Neural cell (in vitro differentiated cells): ENCODE measurements at places on chromosomes 2 and 18. TPM values are rescaled to one million over a fixed set of nuclear protein-coding genes. Genes with fewer than 3 reads are reported as not detected.

The IL37 gene
- polyA plus RNA-seq: not detected in 2 replicates

The UGT1A5 gene
- not detected in 2 replicates for polyA plus RNA-seq

The SERPINB5 gene
- polyA plus RNA-seq: not detected in 2 replicates

The SP9 gene
- 1.6 and 2.5 TPM in 2 replicates for polyA plus RNA-seq

The SMAD2 gene
- 55.6 and 64.7 TPM in 2 replicates for polyA plus RNA-seq

The TUBA3E gene
- not detected in 2 replicates for polyA plus RNA-seq

The MOGAT1 gene
- polyA plus RNA-seq: not detected in 2 replicates

The PLEKHB2 gene
- polyA plus RNA-seq: 85.0 and 87.0 TPM in 2 replicates

The EML6 gene
- polyA plus RNA-seq: 9.9 and 13.4 TPM in 2 replicates

The SPC25 gene
- polyA plus RNA-seq: 1.8 and 2.7 TPM in 2 replicates

The FSHR gene
- 0.36 TPM in 1 of 2 replicates, not detected in the other for polyA plus RNA-seq

The CABYR gene
- polyA plus RNA-seq: 4.6 and 6.9 TPM in 2 replicates

The CRYGC gene
- not detected in 2 replicates for polyA plus RNA-seq

The ADI1 gene
- 21.3 and 23.9 TPM in 2 replicates for polyA plus RNA-seq

The OXER1 gene
- not detected in 2 replicates for polyA plus RNA-seq

The CPO gene
- polyA plus RNA-seq: 0.60 and 1.2 TPM in 2 replicates

The REEP1 gene
- 111 and 121 TPM in 2 replicates for polyA plus RNA-seq

The CLEC4F gene
- polyA plus RNA-seq: not detected in 2 replicates

The ALLC gene
- polyA plus RNA-seq: 0.33 TPM in 1 of 2 replicates, not detected in the other

The UGT1A1 gene
- not detected in 2 replicates for polyA plus RNA-seq

The ID2 gene
- 61.5 and 71.6 TPM in 2 replicates for polyA plus RNA-seq

The SLC38A11 gene
- polyA plus RNA-seq: not detected in 2 replicates

The SMAD4 gene
- polyA plus RNA-seq: 40.2 and 49.8 TPM in 2 replicates

The MTA3 gene
- 11.2 and 11.9 TPM in 2 replicates for polyA plus RNA-seq

The HRH4 gene
- 0.12 TPM in 1 of 2 replicates, not detected in the other for polyA plus RNA-seq
